Lung microvascular endothelial cell (primary cell): ENCODE measurements at places on chromosomes 12 and 14. TPM values are rescaled to one million over a fixed set of nuclear protein-coding genes. Genes with fewer than 3 reads are reported as not detected.

Gene GPD1
- under 0.01 TPM in 1 of 2 replicates, not detected in the other for total RNA-seq

Gene USP44
- total RNA-seq = 0.87 and 1.8 TPM in 2 replicates

Gene SLC22A17
- 0.22 and 0.60 TPM in 2 replicates for total RNA-seq

Gene GALC
- 8.9 and 9.5 TPM in 2 replicates for total RNA-seq

Gene CLEC4D
- not detected in 2 replicates for total RNA-seq

Gene SLC25A47
- total RNA-seq = under 0.01 TPM in 1 of 2 replicates, not detected in the other

Gene DPPA3
- not detected in 2 replicates for total RNA-seq

Gene RDH12
- total RNA-seq = under 0.01 TPM in 1 of 2 replicates, not detected in the other

Gene PAPLN
- total RNA-seq = 16.3 and 48.4 TPM in 2 replicates

Gene RASAL1
- not detected in 2 replicates for total RNA-seq

Gene SIRT4
- total RNA-seq = 0.87 and 3.2 TPM in 2 replicates

Gene CMTM5
- not detected in 2 replicates for total RNA-seq

Gene SIX1
- under 0.01 and 0.22 TPM in 2 replicates for total RNA-seq

Gene TCL1B
- total RNA-seq = not detected in 2 replicates

Gene EIF5
- 84.6 and 86.3 TPM in 2 replicates for total RNA-seq

Gene KCNMB4
- 0.22 and 0.60 TPM in 2 replicates for total RNA-seq

Gene JAG2
- 39.7 and 51.6 TPM in 2 replicates for total RNA-seq
